ENCODE measurements at places on chromosomes 4 and X.

DNA sequence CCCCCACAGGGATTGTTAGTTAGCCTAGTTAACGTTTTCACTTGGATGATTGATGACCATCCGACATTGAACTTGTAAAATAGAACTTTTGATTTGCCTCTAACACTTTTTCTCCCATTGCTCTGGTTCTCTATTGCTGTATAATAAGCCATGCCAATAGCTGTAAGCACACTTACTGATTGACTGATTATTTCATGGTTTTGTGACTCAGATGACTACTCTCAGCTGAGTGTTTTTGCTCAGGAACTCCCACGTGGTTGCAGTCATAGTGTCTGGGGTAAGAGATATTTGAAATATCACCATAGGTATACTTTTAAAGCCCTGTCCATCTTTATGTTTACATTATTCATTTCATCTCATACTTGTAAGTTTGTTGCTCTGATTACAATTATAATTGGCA, 1285.5 kb downstream of the STIM2 start:
- no peak for DNase-seq

DNA sequence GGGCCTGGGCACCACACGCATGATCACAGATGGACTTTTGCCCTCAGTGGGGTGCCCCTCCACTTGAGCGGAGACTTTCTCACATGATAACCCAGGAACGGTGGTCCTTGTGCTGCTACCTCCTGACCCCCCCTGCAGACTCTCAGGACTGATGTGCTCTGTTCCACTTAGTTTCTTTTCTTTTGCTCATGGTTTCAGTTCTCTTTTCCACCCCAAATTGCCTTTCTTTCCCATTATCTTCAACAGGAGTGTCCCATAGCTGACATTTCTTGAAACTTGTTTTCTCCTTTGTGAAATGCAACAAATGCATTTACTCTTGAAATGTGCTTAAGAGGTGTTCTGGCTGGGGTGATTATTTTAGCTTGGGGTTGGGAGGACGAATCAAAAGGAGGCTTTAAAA, 9.0 kb downstream of the MPC1L start:
- DNase-seq = no peak

DNA sequence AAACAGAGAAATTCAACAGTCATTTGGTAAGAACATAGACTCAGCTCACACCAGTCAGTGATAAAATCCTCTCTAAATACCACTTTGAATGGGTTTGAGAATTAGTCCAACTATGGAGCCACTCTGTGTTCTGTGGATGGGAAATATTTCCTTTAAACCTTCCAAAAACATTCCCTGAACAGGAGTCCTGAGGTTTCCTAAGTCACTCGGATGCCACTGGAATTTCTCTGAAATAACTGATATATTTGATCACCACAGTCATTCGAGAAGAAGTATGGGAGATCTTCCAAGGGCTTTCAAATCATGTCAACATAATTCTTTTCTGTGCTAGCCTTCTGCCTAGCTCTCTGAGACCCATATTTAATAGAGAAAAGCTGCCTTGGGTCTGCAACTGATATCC, 958.6 kb downstream of the STIM2 start:
- no peak for DNase-seq

GRCh38 chrX:87098477-87098876, 419.1 kb upstream of the KLHL4 start:
- no peak for DNase-seq

DNA sequence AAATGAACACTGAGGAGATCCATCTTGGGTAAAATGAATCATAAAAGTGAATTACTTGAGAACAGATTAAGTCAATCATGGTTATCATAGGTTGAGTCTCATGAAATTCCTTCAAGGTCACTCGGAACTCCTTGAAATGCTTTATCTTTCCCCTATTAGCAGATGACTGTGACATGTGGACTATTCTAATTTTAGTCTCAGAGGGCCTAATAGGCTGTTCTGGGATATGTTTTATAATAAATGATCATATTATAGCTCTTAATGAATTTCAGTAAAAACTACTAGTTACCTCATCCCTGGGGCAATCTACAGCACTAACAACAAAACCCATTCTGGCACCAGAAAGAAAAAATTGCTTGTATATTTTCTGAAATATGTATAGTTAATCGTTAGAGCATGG, 44.7 kb downstream of the SPATA4 start:
- no peak for DNase-seq

GRCh38 chr4:164408831-164409230, 345.1 kb upstream of the SMIM31 start:
- DNase-seq = no peak

- no peak for DNase-seq
These were observed 589.9 kb upstream of the GALNT7 start for GRCh38 chr4:172578712-172579111.

DNA sequence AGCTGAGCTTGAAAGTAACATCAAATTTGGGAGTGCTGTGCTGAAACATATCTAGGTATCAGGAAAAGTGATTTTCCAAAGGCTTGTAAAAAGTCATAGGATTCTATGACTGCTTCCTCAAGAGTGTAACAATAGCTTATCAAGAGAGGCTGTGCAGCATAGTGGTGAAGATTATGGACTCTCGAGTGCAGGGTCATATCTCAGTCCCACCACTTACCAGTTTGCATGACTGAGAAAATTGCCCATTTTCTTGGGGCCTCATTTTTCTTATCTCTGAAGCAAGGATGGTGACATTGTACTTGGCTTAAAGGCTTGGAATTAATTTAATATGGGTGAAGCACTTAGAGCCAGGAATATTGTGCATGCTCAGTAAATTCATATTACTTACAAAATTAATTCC, 57.2 kb downstream of the AFF1 start:
- no peak for DNase-seq

GRCh38 chr4:38151873-38152272, 191.7 kb downstream of the PTTG2 start:
- DNase-seq = no peak

GRCh38 chrX:123230798-123231197, 46.7 kb downstream of the GRIA3 start:
- no peak for DNase-seq

DNA sequence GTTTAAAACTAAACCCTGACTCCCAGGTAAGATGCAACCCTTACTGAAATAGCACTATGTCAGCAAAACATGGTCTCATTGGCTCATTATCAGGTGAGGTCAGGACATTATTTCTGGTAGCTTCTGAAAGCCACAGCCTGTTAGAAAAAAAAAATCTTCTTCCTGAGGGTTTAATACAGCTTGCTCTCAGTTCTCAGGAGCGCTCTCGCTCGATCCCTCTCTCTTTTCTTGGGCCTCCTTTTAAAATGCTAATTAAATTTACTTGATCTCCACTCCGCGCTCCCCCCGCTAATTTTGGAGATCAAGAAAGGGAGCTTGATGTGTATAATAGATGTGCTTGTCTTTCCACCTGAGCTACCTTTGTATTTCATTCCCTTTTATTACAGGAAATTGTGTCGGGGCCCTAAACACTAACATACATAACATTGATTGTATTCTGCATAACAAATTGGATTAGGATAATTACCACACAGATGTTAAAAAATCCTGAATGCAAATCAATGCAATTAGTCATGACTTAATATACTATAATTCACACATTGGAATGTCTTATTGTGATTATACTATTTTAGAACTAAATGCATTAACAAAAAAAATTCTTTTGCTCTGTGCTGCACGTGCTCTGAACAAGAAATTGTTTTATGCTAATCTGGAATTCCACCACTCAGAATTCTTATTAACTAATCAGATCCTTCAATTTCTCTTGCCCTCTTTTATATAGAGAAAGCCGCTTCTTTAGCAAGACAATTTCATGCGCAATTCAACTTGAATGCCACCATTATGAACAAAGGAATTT, 101.6 kb upstream of the TEX13D start:
- DNase-seq = no peak

DNA sequence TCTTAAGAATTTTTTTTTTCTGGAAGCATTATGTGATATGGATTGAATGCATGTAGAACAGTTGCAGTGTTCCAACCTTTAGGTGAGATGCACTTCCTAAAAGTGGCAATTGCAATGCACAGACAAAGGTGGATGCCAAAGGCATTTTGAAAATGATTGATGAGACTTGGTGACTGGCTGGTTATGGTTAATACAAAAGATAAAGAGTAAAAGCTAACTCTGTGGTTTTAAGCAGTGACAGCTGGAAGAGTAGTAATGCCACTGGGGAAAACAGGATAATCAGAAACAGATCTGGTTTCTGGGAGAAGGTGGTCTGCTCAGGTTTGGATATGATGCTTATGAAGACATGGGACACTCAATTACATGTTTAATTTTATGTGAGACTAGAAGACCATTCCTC, 345.6 kb downstream of the RPA4 start:
- DNase-seq = no peak

GRCh38 chr4:152360045-152360410, 175.9 kb downstream of the FBXW7 start:
- no peak for DNase-seq

DNA sequence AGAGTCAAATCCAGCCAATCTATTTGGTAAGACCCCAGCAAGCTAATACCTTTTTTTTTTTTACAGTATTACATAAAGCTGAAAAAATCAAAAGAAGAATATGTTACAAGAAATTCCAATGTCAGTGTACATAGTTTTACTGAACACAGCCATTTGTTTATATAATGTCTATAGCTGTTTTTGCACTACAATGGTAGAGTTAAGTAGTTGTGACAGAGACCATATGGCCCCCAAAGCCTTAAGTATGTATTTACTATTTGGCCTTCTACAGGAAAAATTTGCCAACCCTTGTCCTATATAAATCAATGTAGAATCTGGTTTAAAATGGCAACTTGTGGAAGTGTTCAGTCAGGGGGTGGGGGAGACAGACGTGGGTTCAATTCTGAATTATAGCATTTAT, 60.7 kb downstream of the ANTXR2 start:
- DNase-seq = no peak

- DNase-seq = no peak
These were observed 53.6 kb downstream of the PABPC4L start for GRCh38 chr4:134147941-134148340.

DNA sequence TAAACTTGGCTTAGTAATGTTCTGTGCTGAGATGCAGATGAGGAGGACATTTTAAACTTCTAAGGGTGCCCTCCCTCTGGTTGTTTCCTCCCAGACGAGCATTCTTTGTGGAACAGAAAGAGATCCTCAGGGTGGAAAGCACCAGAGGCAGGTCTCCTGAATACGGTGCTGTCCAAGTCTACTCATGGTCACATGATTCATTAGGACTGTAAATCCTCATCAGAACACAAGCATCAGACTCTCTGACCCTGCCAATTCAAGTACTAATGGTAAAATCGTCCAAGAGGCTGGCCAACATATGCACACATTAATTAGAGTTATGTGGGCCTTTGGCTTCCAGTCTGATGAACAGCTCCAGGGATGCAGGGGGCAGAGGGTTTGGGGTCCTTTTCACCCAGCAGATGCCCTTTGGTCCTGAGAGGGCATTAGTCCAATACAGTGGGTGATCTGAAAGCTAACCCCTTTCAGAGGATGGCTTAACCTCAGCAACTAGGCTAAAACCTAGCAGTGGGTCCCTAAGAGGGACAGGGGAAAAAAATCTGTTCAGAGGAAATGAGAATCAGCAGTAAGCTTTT, 18.2 kb downstream of the HAND2 start:
- no peak for DNase-seq

DNA sequence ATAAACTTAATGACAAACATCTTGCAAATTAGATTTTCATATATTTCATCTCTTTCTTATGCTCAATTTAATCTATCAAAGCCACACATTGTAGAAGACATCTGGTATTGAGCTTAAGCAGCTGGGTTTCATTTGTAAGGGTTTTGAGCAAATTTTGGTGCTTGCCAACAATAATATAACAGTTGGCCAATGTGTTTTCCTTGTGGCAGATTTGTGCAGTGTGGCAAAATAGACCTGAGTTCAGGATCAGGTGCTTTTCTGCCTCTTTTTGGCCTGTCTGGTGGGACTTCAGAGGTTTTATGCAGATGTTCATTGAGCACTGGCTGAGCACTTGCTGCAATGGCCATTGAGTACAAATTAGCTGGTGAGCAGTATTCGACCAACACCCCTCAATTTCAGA, 301.9 kb downstream of the BMPR1B start:
- no peak for DNase-seq

- no peak for DNase-seq
These were observed 30.4 kb downstream of the LIMCH1 start for GRCh38 chr4:41568363-41568762.

DNA sequence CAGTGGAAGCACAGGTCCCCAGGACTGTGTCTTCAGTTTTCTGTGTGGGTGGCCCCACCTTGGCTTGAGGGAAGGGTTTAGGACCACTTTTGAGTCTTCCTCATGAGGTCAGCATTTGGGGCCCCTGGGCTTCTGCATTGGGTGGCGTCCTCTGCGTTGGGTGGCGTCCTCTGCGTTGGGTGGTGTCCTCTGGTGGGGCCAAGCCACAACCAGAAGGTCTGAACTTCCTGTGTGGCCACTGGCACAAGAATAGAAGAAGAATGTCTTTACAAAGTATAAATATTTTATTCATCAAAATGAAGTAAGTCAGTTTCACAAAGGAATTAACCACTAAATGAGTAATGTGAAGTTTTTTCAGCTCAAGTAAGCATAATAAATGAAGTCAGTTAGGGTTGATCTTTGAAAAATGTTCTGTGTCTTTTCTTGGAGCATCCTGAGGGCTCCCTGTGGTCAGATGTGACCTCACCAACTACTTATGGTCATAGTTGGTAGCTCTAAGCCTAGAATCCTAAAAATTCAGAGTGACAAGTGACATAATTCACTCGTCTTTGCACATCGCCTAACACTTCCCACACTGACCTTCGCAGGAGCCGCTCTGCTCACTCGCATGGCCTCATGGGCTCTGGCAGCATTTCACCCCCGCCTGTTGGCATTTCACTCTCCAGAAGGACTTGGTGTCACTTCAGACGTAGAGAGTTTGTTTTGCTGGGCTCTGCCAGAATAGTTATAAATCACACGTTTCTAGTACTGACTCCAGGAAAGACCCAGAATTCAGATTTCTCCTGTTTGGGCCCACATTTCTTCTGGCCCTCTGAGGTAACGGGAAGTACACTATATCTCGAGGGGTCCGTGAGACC, 39.0 kb upstream of the HGFAC start:
- DNase-seq = no peak

DNA sequence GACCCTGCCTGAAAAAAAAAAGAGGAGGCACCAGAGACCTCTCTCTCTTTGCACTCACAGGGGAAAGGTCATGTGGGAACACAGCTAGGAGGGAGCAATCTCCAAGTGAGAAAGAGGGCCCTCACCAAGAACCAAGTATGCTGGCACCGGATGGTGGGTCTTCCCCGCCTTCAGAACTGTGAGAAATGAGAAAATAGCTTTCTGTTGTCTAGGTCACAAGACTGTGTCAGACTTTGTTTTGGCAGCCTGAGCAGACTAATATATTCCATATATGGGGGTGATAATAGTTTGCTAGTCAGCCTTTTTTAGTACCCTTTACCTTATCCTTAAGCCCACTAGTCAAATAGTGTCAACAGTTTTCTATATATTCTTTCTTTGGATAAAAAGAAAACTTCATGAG, 193.0 kb downstream of the TRIML1 start:
- no peak for DNase-seq

GRCh38 chr4:16770710-16771285, 127.6 kb downstream of the LDB2 start:
- DNase-seq = no peak

DNA sequence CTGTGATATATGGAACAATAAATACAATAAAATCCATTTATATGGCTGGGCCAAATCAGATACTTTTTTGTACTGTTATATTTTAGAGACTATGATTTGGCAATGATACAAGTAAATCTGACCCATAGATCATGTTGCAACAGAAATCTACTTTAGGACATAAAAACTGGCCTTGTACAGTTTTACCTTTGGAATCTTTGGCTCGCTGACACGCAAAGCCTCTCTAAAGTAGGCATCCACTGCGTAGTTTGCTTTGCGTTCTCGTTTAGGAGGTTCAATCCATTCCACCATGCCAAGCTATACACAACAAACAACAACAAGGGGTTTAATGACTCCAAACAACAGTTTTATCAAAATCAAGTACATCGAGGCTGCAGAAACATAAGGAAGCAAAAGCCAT, 42.4 kb downstream of the SMARCA1 start:
- DNase-seq = no peak
